ENCODE measurements at places on chromosomes 6 and 20.

GRCh38 chr6:143198312-143198711, 137.6 kb downstream of the AIG1 start:
- no peak for DNase-seq

- DNase-seq: no peak
Measured at GRCh38 chr6:158207422-158207788, 39.3 kb downstream of the GTF2H5 start.

DNA sequence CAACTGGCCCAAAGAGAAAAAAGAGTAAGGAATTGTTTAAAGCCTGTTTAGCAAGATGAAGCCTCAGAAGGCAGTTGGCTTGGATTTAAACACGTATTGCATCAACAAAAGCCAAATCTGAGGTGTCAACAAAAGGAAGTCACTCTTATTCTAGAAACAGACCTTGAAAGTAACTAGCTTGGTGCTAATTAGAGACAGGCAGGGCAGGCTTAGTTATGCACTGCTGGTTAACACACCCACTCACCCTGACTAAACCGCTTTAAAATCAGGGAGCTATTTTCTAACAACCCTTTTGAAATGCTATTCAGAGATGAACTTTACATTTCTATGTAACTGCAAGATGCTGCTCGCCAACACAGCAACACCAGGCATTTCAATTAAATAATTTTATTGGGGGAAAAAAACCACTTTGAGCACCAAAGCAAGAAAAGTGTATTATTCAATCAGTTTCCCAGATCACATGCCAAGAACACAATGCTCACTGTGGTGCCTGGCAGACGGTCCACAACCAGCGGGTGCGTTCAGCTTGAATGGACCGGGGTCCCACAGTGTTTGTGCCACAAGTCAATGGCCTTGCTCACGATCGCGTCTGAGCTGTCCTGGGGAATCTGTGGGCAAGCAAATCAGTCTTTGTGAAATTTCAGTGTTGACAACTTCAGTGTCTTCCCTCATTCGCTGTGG, 23.6 kb downstream of the TBC1D7 start:
- peak; percentile 54 for DNase-seq

- DNase-seq: no peak
Measured at GRCh38 chr20:1242530-1242929, 16.7 kb downstream of the RAD21L1 start.

GRCh38 chr6:101439790-101440189, 46.3 kb downstream of the GRIK2 start:
- no peak for DNase-seq

DNA sequence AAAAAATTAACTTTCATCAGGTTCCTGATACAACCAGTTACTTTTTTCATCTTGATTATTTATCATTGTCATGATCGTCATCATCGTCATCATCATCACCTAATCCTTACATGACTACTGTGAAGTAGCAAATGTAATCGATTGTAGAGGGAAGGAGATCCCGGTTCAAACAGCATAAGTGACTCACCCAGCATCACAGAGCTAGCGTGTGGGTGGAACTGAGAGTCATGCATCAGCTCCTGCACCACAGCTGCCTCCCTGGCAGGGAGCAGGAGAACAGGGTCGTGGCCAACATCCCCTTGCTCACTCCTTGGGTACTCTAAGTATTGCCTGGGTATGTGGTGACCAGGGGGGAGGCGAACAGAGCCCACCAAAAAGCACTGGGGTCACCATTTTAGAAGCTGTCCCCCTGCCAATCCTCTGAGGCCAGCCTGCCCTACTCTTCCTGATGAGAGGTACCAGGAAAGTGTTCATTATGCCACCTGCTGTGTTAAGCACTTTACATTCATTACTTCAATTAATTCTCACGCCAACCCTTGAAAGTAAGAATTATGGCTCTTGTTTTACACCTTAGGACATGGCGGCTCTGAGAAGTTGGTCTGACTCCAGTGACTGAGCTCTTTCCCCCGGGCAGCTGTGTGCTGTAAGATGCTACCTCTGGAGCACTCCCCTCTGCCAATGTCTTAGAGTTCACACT, 425.2 kb downstream of the CD83 start:
- no peak for DNase-seq

DNA sequence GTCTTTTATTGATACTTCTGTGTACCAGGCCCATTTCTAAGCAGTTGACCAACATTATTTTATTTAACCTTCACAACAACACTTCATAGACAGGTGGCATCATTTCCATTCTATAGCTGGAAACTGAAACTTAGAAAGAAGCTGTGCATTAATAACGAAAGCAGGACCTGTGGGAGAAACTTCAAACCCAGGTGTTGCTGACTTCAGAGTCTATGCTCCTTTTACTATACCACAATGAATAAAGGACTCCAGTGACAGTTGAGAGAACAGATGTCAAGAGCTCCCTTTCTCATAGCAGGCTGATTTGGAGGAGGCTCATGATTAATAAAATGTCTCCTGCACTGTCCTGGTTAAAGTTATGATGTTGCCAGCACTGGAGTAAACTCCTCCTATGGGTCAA, 56.6 kb upstream of the POU3F2 start:
- DNase-seq: no peak

- DNase-seq: peak; percentile 31
Measured at GRCh38 chr6:96032661-96033060, 16.9 kb downstream of the FUT9 start.

DNA sequence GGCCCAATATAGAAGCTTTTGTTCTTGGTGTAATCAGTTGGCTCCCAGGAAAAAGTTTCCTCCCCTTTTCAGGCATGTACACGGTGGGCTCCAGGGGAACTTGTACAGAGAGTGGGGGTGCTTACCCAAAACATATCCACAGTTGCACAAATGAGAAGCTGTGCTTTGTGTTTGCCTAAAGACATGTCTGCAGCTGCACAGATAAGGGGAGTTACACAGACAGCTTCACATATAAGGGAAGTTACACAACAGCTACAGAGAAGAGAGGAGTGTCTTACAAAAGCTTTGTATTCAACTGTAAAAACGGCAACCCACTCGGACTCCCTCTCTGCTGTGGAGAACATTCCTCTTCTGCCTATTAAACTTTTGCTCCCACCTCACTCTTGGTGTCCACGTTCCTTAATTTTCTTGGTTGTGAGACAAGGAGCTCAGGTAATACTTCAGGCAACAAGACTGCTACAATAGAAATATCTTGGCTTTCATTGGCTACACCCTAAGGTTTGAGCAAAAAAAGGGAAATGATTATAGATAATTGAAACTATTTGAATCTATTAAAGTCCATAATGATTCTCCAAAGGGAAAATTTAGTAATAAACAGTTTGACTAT, 7.4 kb upstream of the PNRC1 start:
- DNase-seq: peak; percentile 74

GRCh38 chr6:154367839-154368695, 11.5 kb upstream of the IPCEF1 start:
- DNase-seq: no peak

DNA sequence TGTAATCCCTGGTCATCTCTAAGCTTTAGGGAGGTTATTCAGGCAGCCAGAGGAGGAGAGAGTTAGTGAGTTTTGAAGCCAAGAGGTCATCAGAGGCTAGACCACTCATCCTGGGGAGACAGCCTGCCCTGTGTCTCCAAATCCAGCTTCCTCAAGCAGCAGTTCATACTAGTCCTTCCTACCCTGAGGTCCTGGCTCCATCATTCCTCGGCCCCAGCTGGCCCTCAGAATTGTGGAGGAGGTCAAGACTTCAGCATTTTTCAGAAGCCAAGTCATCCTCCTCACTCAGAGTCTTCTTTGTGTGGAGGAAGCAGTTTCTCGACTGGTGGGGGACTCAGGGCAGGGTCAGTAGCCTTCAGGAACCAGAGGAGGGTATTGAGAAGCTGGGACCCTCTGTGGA, 12.4 kb upstream of the KIAA1755 start:
- DNase-seq: no peak

DNA sequence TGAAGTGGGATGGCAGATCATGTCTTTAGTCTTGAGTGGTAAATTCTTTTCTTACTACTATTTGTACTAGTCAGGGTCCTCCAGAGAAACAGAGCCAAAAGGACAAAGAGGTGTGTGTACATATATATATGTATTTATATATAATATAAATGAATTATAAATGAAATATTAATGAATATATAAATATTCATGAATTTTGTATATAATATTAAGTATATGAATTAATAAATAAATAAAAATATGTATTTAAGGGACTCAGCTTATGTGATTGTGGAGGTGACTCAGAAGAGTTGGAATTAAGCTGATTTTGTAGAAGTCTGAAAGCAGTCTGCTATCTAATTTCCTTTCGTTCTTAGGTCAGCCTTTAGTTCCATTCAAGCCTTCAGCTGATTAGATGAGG, 265.3 kb upstream of the MMS22L start:
- DNase-seq: no peak

DNA sequence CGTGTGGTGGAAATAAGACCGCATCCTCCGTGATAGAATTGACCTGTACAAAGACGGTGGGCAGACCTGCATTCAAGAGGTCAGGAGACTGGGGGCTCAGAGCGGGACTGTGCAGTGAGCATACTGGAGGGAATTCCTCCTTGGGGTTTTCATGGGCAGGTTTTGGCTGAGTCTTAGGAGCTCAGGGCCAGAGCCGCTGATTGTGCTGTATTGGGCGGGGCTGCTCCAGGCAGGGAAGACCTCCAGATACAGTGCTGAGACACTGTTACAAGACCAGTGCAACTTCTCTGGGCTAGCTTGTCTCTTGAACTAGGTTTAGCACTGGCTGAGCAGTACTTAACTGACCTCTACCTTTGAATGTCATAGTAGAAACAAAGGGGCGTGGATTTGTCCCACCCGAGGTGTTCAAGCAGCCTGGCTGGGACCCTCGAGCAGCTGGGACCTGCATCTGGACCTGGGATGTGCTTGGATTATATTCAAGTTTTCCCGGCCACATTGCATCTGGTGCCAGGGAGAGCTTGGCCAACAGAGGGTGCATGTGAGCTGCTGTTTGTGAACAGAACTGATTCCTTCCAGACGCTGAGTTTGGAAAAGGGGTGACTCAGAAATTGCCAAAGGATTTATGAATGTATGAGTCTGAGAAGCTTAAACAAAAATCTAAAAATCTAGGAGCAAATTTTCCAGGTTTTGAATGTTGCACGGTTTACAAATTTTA, 33.4 kb upstream of the SLC22A1 start:
- peak; percentile 73 for DNase-seq

DNA sequence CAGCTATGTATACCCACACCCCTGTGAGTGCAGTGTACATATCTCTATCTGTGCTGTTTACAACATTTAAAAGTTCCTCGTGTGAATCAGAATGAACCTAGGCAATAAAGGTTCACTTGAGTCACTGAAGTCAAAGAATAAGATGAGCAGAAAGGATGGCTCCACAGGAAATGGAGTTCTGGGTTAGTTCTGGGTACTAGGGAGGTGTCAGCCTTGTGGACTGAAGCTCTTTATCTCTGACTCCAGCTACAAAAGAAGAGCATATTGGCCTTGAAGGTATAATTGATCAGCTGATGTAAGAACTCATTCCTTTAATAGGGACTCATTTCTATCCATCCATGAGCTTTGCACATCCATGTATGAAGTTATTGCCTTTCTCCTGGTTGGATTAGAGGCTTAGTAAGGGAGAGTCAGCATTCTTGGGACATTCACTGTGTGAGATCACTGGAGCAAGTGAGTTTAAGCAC, 73.9 kb upstream of the BACH2 start:
- no peak for DNase-seq

GRCh38 chr6:163725008-163725941, 310.8 kb downstream of the QKI start:
- DNase-seq: no peak

DNA sequence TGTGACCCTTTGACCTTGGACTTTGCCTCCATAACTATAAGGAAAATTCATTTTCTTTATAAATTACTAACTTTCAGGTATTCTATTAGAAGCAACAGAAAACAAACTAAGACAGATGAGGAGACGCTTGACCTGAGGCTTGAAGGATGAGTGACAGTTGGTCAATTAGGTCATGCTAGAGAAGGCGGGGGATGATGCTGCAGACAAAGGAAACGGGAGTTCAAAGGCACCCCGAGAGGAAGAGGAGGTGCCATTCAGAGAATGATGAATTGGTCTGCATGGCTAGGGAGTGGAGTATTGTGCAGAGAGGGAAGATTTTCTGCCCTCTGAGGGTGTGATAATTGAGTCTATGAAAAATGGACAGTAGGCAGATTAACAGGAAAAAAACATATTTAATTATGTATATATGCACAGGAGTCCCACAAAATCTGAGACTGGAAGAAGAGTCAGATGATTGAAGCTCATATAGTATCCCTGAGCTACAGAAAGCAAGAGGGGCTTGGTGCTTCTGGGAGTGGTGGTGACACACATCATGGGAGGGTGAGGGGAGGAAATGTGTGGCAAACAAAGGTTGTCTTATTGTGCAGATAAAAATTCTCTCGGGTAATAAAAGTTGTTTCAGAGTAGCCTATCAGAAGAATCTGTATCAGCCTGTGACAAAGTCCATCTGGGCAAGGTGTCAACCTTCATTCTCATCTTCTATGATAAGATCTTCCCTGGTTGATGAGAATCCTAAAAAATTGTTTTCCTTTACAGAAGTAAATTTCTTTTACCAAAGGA, 20.4 kb upstream of the FUCA2 start:
- no peak for DNase-seq

GRCh38 chr20:53345536-53346334, 247.9 kb downstream of the ZNF217 start:
- no peak for DNase-seq

- DNase-seq: no peak
Measured at GRCh38 chr20:49569411-49570115, 1.6 kb upstream of the PTGIS start.

DNA sequence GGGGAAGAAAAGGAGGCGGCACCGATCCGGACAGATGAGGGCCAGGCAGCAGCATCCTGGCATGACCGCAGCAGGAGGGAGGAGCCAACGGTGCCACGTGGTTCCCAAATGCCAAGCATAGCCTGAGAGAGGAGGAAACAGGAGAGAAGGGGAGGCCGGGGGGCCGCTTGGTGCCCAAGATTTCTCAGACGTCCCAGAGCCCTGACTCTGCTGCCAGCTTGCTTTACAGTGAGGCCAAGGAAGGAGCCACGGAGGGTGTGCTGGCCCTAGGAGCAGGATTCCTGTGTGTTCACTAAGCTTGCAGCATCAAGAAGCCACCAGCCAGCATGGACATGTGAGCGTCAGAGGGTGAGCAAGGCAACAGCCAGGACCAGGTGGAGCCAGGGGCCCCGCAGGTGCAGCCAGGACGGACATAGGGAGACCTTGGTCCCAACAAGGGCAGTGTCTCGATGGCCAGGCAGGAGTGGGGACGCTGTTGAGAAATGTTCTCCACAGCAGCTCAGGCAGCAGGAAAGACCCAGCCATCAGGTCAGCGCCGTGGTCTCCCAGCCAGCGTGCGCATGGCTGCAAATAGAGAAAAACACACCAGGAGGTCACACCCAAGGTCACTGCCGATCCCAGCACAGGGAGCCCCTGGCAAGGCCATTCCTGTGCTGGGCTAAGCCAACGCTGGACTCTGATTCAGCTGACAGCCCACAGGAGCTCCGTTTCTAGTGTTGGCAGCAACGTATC, 143.7 kb downstream of the DLL1 start:
- DNase-seq: peak; percentile 47

DNA sequence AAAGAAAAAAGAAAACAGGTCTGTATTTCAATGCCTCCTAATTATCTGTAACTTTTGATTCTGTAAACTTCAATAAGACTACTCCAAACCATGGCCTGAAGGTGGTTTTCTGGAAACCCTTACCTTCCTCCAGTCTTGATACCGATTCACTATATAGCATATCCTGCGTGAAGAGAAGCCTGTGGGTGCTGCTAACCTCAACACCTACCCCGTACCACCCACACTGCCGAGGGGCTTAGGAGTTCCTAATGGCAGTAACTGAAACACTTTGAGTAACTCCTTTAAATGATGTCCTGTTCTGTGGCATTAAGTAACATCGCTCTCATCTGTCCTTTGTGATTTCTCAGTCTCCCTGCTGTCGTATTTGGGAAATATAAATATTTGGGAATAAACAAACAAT, 104.5 kb upstream of the CARMIL1 start:
- DNase-seq: no peak

- no peak for DNase-seq
Measured at GRCh38 chr6:142510211-142510610, 208.4 kb downstream of the ADGRG6 start.

Measured in pons (tissue), 1 donor.